ENCODE measurements at places on chromosomes 2 and 18.

DNA sequence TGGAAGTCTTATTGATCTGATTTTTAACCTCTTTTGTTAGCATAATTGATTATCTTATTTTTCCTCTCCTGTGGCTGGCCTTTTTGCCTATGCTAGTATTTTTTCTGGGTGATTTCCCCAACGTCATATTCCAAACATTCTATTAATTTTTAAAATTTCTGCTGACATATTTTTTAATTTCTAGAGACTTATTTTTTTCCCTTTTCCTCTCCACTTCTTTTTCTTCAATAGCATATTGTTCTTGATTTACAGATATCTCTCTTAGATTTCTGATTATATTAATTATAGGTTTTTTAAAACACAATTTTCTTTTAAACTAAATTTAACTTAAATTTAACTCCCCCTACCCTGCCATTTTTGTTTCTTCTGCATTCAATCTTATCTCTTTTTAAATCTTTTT, 47.2 kb upstream of the NR4A2 start:
- H3K27ac ChIP-seq: no peak overlapping the region
- peaks cover 4% of the 10 kb centered on the region for H3K4me1 ChIP-seq
- H3K4me3 ChIP-seq: no peak overlapping the region

GRCh38 chr2:188345426-188345825, 53.8 kb downstream of the GULP1 start:
- H3K27ac ChIP-seq: no peak overlapping the region
- H3K27me3 ChIP-seq: no peaks in the 10 kb centered on the region
- no peaks in the 10 kb centered on the region for H3K4me1 ChIP-seq
- H3K36me3 ChIP-seq: no peaks in the 10 kb centered on the region

DNA sequence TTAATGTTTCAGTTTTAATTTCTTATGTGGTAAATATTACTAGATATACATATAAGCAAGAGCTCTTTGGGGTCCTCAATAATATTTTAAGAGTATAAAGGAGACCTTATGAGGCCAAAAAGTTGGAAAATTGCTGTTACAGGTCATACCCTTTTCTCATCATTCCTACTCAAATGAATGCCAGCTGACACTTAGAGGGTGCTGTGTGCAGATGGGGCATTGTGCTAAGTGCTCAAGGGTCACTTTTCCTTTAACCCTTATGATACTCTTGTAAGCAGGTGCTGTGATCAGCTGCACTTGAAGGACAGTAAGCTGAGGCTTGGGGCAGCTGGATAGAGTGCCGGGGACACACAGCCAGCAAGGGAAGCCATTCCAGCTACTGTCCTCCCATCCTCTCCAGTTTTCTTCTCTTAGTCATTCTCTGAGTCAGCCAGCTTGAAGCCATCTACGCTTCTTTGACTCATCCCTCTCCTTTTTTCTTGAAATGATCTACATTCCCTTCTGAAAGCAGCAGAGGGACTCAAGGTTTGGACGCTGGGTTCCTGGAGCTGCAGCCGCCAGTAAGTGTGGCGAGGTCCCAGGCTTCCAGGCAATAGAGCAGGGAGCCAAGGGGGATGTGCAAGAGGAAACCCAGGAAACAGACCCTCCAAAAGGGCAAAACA, 42.0 kb upstream of the CREB1 start:
- H3K27ac ChIP-seq: no peak overlapping the region
- peaks cover 10% of the 10 kb centered on the region for H3K4me1 ChIP-seq
- DNase-seq: no peak
- H3K36me3 ChIP-seq: no peaks in the 10 kb centered on the region

DNA sequence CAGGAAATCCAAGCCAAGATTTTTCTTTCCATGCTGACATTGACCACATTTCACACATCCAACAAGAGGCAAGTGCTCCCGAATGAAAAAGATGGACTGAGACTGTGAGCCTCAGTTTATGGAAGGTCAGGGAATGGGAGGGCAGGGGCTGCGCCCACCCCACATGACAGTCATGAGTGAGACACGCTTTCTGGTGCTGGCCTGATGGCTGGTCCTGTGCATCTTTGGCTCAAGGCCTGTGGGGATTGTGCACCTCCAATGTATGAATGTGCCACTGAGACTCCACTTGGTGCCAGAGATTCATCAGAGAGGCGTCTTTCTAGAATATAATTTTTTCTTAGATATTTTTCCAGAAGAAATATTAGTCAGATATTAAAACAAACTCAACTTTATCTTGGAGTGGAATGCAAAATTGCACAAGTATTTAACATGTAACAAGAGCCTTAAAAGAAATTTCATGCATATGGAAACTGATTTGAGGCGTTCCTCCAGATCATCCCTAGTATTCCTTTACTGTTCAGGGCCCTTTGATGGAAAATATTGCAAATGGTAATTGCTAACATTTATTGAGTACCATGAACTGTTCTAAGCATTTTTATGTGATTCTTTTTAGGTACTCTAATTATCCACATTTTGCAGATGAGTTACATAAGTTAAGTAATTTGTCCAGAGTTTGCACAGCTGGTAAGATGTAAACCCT, 87.3 kb upstream of the GPR45 start:
- H3K27ac ChIP-seq: no peak overlapping the region
- no peak overlapping the region for H3K4me3 ChIP-seq
- H3K27me3 ChIP-seq: peaks cover 4% of the 10 kb centered on the region
- peaks cover 6% of the 10 kb centered on the region for H3K4me1 ChIP-seq

DNA sequence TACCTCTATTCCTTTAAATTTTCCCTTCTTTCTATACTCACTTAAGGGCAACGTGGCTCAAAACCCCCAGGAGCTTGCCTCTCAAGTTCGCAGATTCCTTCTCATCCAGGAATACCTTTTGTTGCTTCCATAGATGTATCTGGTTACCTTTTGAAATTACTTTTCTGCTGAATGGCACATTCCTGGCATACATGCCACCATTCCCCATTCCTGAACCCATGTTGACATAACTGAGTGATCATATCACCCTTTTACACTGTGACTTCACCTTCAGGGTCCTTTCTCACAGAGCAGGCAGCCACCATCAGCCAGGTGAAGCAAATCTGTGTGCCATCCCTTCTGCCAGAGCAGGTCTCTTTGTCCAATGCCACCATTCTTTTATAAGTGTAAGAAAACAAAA, 615.8 kb downstream of the ARHGAP15 start:
- no peak overlapping the region for H3K4me3 ChIP-seq
- H3K4me1 ChIP-seq: peaks cover 2% of the 10 kb centered on the region
- DNase-seq: no peak

DNA sequence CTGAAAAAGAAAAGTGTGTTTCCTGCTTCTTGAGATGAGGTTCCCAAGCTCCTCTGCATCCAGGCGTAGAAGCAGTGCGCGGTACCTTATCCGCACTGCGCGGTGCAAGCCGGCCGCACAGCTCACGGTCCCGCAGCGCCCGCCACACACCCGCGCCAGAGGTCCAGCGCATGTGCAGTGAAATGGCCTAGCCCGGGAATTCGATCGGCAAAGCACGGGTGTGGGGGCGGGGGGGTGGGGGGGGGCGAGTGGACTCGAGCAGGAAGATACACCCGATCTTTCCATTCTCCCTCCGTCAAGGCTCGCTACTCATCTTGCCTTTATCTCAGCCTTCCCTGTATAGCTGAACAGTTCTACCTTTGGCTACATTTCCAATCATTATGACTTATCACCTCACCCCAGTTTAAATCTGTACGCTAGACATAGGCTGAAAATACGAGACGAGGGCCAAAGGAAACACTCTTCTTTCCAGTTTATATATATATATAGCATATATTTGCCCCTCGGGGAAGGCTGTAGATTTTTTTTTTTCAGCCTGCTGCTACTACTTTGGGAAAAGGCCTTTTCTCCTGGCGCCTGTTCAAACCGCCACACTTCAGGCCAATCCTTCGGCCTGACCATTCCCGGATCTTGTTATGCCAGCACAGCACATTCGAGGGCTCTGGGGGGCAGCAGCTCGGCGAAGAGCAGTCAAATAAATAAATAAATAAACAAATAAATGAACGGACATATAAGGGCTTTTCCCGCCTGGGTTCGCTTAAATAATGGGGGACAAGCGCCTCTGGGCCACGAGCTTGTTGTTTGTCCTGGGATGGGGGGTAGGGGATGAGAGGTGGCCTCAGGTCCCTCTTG, 10.4 kb downstream of the HOXD8 start:
- H3K4me3 ChIP-seq: no peak overlapping the region
- H3K27ac ChIP-seq: no peak overlapping the region
- H3K36me3 ChIP-seq: peaks cover 3% of the 10 kb centered on the region
- H3K27me3 ChIP-seq: peaks cover 39% of the 10 kb centered on the region
- peaks cover 12% of the 10 kb centered on the region for H3K4me1 ChIP-seq
- no peak for DNase-seq

- H3K4me1 ChIP-seq: peaks cover 2% of the 10 kb centered on the region
- peaks cover 6% of the 10 kb centered on the region for H3K36me3 ChIP-seq
- H3K27ac ChIP-seq: peak overlapping the region; percentile 45
- H3K4me3 ChIP-seq: no peak overlapping the region
- DNase-seq: no peak
Observed at GRCh38 chr2:241895712-241896641, 26.4 kb downstream of the RTP5 start.

DNA sequence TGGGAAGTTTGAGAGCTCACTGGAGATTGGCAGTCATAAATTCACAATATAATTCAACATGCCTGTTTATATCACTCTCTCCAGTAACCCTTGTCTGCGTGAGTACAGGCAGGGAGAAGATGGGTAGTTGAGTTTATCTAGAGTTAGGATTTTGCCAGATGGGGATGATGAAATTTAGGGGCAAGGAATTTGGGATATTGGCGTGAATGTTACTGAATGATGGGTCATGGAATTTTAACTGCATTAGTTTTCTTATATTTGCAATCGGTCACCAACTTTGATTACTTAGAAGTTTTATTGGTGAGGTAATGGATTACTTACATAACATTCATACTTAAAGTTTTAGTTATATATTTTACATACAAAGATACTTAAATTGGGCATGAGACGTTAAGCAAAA, 35.1 kb downstream of the SANBR start:
- no peak overlapping the region for H3K4me3 ChIP-seq
- peaks cover 5% of the 10 kb centered on the region for H3K36me3 ChIP-seq
- H3K27me3 ChIP-seq: no peaks in the 10 kb centered on the region

GRCh38 chr2:200439981-200440380, 69.9 kb downstream of the KCTD18 start:
- H3K36me3 ChIP-seq: no peaks in the 10 kb centered on the region
- peaks cover 12% of the 10 kb centered on the region for H3K27me3 ChIP-seq
- no peak overlapping the region for H3K27ac ChIP-seq
- H3K4me3 ChIP-seq: no peak overlapping the region
- H3K4me1 ChIP-seq: no peaks in the 10 kb centered on the region

DNA sequence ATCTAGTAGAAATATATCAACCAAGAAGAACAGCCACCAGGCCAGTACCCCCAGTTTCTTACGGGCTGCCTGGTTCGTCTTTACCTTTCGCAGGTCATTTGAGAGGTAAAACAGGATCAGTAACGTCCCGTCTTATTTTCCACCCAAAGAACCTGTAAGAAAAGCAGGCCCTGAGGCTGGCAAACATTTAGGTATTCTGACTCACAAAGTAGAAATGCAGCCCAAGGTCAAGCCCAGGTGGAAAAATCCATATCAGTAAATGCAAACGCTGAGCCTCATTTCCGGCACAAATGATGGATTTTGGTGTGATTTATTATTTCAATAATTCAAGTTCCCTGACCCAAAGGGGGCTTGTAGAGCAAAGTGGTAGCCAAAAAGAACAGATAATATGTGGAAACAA, 171.2 kb downstream of the ZNF516 start:
- no peak for DNase-seq
- no peak overlapping the region for H3K27ac ChIP-seq
- H3K4me1 ChIP-seq: no peaks in the 10 kb centered on the region
- peaks cover 3% of the 10 kb centered on the region for H3K27me3 ChIP-seq
- H3K4me3 ChIP-seq: no peak overlapping the region
- H3K36me3 ChIP-seq: no peaks in the 10 kb centered on the region

GRCh38 chr2:112494828-112495227, 12.9 kb downstream of the TTL start:
- no peaks in the 10 kb centered on the region for H3K27me3 ChIP-seq
- no peak overlapping the region for H3K27ac ChIP-seq
- no peak overlapping the region for H3K4me3 ChIP-seq
- peaks cover 2% of the 10 kb centered on the region for H3K4me1 ChIP-seq
- DNase-seq: no peak

- peaks cover 24% of the 10 kb centered on the region for H3K36me3 ChIP-seq
- no peak overlapping the region for H3K27ac ChIP-seq
- no peak overlapping the region for H3K4me3 ChIP-seq
- no peaks in the 10 kb centered on the region for H3K4me1 ChIP-seq
Observed at GRCh38 chr2:28274911-28275685, 117.6 kb upstream of the FOSL2 start.

DNA sequence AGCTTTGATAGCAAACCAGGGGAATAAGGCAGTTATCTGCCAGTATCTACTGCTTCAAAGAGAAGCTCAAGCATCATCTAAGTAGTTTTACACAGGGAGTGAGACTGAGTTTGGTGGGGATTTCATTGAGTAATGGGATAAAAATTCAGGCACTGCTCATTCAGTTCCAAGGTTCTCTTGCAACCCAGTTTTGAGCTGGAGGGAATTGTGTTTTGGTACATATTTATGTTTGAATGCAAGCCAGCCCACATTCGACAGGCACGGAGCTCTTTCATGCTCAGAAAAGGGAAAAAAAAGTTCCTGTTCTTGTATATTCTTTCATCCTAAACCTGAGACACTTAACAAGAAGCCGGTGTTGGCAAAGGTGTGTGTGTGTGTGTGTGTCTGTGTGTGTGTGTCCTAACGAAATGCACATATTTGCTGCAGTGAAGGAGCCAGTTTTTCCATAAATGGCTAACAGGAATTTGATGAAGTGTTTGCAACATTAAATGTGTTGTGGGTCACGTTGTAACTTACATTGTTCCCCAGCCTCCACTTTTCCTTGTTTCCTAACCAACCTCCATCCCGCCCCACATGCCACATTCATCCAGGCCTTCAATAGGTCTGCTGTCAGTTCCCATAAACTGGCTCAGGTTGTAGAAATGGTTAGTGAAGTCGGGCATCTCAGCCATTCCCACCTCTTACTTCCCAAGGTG, 311.1 kb downstream of the TXNL1 start:
- no peak for DNase-seq
- H3K27ac ChIP-seq: no peak overlapping the region
- H3K27me3 ChIP-seq: peaks cover 1% of the 10 kb centered on the region
- no peak overlapping the region for H3K4me3 ChIP-seq
- no peaks in the 10 kb centered on the region for H3K36me3 ChIP-seq
- peaks cover 4% of the 10 kb centered on the region for H3K4me1 ChIP-seq

GRCh38 chr18:2903006-2903405, 56.2 kb downstream of the EMILIN2 start:
- DNase-seq: no peak
- no peaks in the 10 kb centered on the region for H3K36me3 ChIP-seq
- H3K27me3 ChIP-seq: no peaks in the 10 kb centered on the region
- H3K4me1 ChIP-seq: peaks cover 6% of the 10 kb centered on the region

DNA sequence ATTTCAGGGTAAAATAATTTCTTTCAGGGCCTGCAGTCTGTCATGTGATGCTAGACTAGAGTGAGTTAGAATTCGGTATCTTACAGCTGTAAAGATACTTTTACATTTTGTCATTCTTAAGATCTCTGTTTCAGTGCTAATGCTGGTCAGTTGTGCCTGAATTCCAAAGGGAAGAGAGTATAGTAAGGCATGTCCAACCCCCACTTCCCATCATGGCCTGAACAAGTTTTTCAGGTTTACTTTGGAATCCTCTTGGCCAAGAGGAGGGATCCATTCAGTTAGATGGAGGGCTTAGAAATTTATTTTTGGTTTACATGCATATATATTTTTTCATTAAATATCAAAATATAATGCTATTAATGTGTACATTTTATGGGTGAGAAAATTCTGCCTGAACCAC, 596.6 kb downstream of the XIRP2 start:
- H3K36me3 ChIP-seq: no peaks in the 10 kb centered on the region
- no peaks in the 10 kb centered on the region for H3K4me1 ChIP-seq
- H3K27me3 ChIP-seq: no peaks in the 10 kb centered on the region

- no peaks in the 10 kb centered on the region for H3K4me1 ChIP-seq
- no peak overlapping the region for H3K27ac ChIP-seq
- H3K27me3 ChIP-seq: peaks cover under 1% of the 10 kb centered on the region
- no peak overlapping the region for H3K4me3 ChIP-seq
- H3K36me3 ChIP-seq: no peaks in the 10 kb centered on the region
- DNase-seq: no peak
Observed at GRCh38 chr2:4507661-4508060, 804.3 kb downstream of the DCDC2C start.

Measured in memory B cell (primary cell).